SHP77 treated with DMSO at 0.1 percent for 48 hours (cell line): ENCODE measurements at places on chromosomes 16 and 17.

DNA sequence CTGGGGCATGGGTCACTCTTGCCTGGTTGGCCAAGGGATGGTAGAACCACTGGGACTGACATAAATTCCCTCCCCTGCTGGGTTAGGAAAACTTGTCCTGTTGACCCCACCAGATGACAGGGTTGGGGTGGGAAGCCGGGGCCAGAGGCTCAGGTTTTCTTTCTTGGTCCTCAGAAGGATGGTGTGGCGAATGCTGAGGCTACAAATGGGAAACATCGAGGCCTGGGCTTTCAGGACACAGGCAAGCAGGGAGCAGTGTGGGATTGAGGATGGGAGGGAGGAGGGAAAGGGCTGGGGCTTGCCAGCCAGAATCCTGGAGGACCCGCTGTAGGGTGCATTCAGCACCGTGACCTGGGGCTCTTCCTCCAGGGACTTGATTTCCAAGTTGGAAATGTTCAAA lies 14.5 kb upstream of the PLEKHG4 start:
- no peak for DNase-seq

GRCh38 chr17:204427-205147 lies 23.1 kb upstream of the DOC2B start:
- DNase-seq = no peak

- DNase-seq = no peak
Measured at GRCh38 chr16:75624921-75625334, 1.8 kb upstream of the ADAT1 start.

GRCh38 chr17:18158022-18158600 lies 25.5 kb upstream of the ALKBH5 start:
- DNase-seq = peak; percentile 91

DNA sequence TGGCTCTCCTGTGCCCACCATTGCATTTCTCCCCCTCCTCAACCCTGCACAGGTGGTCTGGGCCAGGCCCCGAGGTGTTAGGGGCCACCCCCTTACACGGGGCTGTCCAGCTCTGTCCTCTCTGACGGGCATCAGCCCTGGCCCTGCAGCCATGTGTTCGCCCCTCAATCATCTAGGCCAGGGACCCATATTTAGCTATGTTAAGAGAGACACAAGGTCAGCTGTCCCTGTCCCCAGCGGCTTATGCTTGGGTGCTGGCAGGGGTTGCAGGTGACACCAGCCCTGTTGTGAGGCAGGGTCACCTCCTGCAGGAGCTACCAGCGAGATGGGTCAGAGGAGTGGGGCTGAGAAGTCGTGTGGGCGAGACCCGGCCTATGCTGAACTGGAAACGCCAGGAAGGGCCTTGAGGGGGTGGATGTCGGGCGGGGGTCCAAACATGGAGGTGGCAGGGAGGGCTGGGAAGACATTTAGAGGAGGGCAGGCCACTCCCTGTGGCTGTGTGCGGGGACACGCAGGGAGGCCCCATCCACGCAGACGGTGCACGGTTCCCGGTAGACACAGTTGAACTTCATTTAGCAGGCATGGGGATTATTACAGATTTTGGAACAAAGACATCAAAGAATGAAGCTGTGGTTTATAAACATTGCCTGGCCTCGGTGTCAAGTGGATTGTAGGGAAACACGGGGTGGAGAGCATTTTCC lies 133.2 kb upstream of the CHMP6 start:
- no peak for DNase-seq

GRCh38 chr16:85620374-85620773 lies 7.3 kb downstream of the GSE1 start:
- DNase-seq = no peak

- no peak for DNase-seq
Measured at GRCh38 chr17:27986805-27987684, 55.4 kb upstream of the NLK start.

DNA sequence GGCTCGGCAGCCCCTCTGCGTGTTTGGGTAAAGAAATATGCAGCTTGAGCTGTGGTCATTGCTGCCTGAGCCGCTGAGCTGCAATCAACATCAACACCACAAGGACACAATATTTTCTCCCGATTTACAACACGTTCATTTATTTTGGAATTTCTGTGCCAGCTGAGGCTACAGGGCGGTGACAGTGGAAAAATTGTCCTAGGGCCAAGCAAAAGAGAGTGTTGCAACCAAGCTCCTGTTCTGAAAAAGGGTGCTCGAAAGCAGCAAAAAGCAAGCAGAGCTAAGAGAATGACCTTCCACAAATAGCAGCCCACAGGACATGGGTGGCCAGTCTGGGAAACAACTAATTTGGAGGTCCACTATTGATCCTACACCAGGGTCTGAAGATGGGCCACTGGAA lies 35.4 kb upstream of the NOG start:
- no peak for DNase-seq

DNA sequence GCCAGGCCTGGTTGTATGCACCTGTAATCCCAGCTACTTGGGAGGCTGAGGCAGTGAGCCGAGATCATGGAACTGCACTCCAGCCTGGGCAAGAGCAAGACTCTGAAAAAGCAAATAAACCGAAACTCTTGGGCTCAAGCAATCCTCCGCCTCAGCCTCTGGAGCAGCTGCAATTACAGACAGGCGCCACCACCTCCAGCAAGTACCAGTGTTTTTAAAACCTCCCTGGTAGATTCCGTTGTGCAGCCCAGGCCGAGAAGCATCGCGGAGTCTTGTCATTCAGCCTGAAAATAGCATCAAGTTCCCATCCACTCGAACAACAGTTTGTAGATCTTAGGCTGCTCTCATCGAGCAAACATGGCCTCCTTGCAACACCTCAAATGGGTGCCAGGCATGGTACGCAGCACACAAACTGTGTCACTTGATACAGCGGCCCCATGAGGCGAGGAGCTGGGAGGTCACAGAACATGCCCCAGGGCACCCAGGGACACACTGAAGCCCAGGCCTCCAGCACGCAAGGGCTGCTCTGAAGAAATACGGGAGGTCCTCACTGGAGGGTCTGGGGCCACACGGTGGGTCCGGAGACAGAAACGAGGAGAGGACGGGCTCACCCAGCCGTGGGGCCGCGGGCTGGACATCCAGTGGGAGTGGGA lies 18.1 kb downstream of the TMC6 start:
- no peak for DNase-seq

DNA sequence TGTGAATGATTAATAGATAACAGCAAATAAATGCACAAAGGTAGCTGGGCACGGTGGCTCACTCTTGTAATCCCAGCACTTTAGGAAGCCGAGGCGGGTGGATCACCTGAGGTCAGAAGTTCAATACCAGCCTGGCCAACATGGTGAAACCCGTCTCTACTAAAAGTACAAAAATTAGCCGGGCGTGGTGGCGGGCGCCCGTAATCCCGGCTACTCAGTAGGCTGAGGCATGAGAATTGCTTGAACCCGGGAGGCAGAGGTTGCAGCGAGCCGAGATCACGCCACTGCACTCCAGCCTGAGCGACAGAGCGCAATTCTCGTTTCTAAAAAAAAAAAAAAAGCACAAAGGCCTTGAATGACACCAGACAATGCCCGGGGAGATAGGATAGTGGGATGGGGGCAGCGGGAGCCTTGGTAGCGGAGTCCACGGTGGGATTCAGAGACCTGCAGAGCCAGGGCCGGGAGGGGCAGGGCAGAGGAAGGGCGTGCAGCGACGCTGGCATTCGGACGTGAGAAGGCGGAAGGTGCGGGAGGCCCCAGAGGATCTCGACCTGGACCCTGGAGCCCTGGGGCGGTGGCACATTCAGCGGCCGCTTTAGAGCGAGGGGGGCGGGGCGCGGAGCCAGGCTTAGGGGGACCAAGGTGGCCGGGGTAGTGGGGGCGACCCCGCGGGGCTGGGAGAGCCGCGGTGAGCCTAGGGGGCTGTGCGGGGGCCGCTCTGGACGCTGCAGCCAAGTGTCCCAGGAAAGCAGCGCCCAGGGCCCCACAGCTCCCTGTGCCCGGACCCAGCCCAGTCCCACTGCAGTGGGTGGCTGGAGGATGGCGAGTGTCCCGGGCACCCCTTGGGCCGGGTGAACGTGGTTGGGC lies 999 bp upstream of the FLYWCH2 start:
- no peak for DNase-seq

DNA sequence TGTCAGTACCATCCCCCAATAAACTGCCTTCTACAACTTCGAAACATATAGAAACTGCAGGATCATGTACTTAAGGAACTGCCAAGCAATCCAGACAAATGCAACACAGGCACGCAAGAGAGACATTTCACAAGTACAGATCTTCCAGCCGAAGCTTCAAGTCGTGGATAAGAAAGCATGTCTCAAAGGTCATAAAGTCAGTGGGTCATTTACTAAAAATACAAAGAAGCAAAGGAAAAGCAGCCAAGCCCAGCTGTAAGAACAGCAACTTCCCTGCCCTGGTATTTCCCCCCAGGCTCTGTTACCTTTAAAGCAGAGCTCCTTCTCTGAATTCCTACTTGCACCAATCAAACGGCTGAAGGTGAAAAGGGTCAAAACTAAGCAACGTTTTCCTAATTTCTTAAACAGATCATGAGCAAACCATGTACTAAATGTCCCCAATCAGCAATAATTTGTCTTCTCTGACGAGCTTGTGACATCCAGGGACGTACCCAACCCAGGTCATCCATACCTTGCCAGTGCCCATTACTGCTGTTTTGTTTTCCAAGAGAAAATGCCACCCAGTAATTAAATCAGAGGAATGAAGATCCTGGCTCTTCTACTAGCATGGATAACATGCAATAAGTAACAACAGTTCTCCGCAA lies 1.7 kb downstream of the AKTIP start:
- no peak for DNase-seq

DNA sequence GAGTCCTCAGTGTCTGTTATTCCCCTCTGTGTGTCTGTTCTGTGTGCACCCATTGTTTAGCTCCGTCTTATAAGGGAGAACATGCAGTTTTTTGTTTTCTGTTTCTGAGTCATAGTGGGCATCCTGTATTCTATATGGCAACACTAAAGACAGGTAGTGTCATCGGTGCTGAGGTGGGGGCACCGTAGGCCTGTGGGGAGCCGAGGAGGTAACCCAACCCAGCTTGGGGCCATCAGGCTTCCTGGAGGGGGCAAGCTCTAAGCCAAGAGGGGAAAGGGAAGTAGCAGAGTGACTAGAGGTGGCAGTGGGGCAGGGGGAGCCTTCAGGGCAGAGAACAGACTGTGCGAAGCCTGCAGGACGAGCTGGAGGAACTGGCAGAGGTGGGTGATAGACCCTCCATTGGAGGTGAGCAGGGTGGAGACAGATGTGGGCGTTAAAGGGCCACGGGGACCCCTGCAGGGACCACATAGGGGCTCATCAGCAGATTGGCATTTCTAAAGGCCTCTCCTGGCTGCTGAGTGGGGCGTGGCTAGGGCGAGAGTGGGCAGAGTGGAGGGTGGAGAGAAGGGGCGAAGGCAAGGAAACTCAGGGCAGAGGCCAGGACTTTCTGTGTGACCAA lies 36.5 kb downstream of the CPNE2 start:
- no peak for DNase-seq

DNA sequence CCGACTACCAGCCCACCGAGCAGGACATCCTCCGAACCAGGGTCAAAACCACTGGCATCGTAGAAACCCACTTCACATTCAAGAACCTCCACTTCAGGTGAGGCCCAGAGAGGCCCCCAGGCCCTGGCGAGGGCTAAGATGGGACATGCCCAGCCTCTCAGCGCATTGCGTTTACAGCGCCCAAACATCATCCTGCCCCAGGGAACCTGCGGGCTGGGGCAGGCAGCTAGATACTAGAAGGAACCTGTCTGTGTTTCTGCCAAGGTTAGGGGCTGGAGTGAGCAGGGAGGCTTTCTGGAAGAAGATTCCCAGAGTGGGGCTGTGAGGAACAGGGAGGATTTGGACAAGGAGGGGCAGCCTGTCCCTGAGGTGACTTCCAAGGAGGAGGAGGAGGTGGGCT lies 90.6 kb downstream of the AMFR start:
- no peak for DNase-seq

- DNase-seq = no peak
Measured at GRCh38 chr16:86836503-86837129, 258.3 kb downstream of the FOXL1 start.

- no peak for DNase-seq
Measured at GRCh38 chr17:12646761-12647422, 18.8 kb upstream of the MYOCD start.

- DNase-seq = no peak
Measured at GRCh38 chr17:13353590-13353989, 248.1 kb downstream of the HS3ST3A1 start.

GRCh38 chr17:44677136-44677535 lies 12.4 kb downstream of the CCDC43 start:
- no peak for DNase-seq

GRCh38 chr17:68318103-68318991 lies 27.1 kb downstream of the ARSG start:
- DNase-seq = no peak

DNA sequence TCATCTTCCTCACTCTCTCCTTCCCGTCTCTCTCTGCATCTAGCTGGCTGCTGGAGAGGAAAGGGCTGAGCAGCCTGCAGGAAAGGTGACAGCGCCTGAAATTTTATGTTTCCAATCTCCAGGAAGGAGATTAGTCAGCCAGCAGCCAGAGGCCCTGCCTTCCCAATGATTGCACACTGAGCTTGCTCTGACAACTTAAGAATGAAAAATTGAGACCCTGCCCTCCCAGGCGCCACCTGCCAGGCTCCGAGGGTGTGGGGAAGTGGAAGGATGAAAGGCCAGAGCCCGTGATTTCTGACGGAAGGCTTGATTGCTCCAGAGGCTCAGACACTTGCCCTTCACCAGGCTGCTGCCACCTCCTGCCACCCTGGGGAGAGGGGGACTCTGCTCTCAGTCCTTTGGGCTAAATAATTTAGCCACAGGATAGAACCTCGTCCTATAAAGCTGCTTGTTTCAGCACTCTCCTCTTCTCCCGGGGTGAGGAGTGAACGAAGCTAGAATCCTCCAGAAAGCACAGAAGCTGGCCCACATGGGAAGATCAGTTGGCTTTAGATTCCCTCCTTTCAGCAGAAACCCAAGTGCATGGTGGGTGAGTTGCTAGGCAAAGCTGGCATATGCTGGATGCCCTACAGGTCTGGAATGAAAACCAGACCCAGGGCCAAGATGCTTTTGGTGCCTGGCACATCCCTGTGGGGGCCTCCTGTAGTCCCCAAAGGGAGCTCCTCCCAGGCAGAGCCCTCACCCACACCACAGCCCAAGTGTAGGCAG lies 33.5 kb downstream of the GRIN2C start:
- DNase-seq = no peak

- DNase-seq = no peak
Measured at GRCh38 chr17:30922235-30923030, 688 bp downstream of the ADAP2 start.

GRCh38 chr17:50642722-50643656 lies 8.3 kb downstream of the ABCC3 start:
- no peak for DNase-seq

- DNase-seq = no peak
Measured at GRCh38 chr16:57021757-57022156, 32.4 kb downstream of the NLRC5 start.

- DNase-seq = no peak
Measured at GRCh38 chr16:27720731-27721530, 171.0 kb downstream of the KATNIP start.

DNA sequence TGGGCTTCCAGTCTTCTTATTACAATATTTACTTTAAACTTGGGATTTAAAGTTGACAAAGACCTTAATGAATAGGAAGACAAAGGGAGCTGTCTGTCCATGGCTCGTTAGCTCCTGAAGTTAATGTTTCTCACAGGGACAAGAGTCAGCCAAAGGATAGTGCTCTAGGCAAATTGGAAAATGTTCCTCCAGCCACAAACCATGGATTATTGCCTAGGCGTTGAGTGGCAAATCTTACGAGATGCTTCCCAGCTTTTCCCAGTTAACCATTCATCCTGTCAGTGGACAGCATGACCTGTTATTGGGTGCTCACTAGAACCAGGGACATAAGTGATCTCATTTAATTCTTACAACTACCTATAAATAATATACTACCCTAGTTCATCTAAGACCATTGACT lies 3.6 kb downstream of the TEX2 start:
- DNase-seq = no peak
